Activated CD8-positive, alpha-beta T cell treated with anti-CD3 and anti-CD28 coated beads for 36 hours (primary cell): ENCODE measurements at places on chromosomes 6 and 20.

DNA sequence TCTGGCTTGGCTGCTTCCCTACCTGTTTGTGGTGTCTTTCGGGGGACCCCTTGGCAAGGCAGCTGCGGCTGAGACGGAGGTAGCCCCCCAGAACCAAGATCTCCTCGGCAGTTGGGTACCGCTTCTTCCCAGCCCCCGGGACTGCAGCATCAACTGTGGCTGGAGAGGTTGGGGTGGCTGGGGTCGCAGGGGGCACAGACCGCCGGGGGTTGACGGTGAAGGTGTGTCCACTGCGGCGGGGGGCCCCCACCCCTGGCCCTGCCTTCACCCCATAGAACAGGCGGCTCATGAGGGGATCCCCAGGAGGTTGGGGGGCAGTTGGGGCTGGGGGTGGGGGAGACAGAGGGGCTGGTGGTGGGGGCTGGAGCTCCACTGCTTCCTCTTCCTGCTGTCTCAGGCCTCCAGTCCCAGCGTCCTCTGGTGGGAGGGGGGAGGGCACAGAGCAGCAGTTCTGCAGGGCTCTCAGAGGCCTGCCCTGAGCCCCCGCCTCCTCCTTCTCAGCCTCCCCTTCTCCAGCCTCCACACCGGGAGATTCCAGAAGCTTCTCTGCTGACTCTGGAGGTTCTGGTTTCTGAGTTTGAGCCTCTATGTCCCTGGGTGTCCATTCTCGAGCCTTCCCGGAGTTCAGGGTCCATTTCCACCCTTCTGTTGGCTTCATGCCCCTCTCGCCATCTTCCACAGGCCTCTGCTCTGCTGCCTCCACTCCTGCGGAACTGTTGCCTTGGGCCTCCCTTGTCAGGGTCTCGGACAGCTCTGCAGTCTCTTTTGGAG, 1.9 kb downstream of the PPP1R18 start:
- DNase-seq, result peak; percentile 83

- peak; percentile 62 for DNase-seq
These were observed 632 bp downstream of the CGAS start for GRCh38 chr6:73451223-73452106.

DNA sequence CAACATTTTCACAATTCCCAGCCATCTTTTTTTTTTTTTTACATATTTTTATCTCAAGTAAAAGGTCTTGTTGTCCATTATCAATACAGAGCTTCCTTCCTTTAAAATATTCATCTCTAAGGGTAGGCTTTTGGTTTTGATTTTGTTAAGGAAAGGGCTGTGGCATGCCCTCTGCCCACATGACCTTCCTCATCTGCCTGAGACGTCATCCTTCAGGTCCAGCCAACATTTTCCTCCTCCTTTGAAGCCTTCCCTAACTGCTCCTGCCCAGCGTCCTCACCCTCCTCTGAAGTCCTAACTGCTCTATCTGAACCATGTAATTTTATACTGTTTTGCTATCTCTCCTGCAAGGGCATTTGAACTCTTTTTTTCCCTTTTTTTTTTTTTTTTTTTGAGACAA, 73.9 kb upstream of the TGM3 start:
- DNase-seq, result no peak

DNA sequence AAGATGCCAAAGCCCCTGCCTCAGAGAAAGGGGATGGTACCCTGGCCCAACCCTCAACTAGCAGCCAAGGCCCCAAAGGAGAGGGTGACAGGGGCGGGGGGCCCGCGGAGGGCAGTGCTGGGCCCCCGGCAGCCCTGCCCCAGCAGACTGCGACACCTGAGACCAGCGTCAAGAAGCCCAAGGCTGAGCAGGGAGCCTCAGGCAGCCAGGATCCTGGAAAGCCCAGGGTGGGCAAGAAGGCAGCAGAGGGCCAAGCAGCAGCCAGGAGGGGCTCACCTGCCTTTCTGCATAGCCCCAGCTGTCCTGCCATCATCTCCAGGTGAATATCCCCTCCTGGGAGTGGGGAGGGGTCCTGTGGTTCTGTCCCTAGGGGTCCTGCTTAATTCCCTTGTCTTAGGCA, 1.1 kb downstream of the MYLK2 start:
- no peak for DNase-seq

GRCh38 chr6:84093441-84094435, 60.2 kb downstream of the MRAP2 start:
- no peak for DNase-seq

GRCh38 chr6:144590532-144590931, 305.4 kb downstream of the UTRN start:
- no peak for DNase-seq

- peak; percentile 79 for DNase-seq
These were observed 176.7 kb downstream of the BMP7 start for GRCh38 chr20:57089699-57090144.

DNA sequence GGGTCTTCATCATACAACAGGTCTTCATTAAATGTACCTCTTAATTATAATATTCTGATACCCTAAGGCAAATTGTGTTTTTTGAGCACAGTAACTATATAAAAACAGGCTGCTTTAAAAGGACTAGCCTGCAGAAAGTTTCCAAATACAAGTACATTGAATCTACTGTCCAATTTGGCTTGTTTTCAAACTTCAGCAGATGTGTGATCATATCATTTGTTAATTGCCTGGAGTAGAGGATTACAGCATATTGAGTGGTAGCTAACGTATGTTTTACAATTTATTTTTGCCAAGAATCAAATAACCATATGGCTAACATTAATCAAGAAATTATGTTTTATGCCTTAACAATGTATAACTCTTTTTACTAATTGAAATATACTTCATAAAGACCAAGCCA, 12.6 kb downstream of the TINAG start:
- no peak for DNase-seq

GRCh38 chr20:24731312-24731711, 217.8 kb upstream of the CST7 start:
- DNase-seq, result no peak

DNA sequence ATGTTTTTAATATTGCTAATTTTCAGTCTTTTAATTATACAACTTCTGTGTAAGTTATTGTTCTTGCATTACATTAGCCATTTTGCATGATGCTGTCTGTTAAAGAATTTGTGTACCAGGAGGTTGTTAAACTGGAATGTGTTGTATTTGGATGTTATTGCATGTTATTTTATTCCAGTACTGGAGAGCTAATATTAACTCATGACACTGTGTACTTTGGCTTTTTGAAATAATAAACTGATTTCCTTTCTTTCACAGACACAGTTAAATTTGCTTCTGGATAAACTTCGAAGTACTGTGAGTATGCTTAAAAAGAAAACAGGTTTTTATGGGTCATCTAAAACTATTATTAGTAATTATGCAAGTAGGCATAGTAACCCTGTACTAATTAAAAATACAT, 121.3 kb downstream of the MYO6 start:
- DNase-seq, result no peak

- DNase-seq, result no peak
These were observed 60.0 kb upstream of the MTRF1L start for GRCh38 chr6:153062516-153062915.

GRCh38 chr6:24798740-24799540, at the start of gene ARMH2:
ARMH2 (minus strand) TSS chr6:24798917; CDS start chr6:24798857, 60 bp downstream.
- DNase-seq, result no peak

DNA sequence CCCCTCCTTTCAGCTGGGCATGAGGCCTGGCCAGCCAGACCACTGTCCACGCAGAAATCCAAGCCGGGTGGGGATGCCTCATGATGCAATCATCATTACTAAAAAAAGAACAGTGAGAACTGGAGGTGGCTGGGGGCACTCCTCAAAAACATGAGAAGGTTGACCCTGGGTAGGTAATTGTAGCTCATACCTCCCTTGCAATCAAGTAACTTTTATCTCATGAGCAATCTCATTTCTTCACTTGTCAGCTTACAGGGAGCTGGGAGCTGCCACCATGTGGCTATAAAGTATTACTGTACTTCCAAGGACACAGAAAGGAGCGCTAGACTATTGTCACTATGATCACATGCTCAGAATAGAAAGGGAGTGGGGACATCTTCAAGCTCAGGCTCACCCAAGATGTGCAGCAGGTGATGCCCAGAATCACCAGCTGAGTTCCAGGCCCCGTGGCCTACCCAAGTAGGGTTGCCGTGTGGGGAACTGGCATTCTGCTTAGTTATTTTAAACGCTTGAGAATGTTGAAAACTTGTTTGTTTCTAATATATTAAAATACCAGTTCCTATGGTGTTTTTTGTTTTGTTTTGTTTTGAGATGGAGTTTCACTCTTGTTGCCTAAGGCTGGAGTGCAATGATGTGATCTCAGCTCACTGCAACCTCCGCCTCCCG, 3.0 kb upstream of the CDH26 start:
- no peak for DNase-seq

DNA sequence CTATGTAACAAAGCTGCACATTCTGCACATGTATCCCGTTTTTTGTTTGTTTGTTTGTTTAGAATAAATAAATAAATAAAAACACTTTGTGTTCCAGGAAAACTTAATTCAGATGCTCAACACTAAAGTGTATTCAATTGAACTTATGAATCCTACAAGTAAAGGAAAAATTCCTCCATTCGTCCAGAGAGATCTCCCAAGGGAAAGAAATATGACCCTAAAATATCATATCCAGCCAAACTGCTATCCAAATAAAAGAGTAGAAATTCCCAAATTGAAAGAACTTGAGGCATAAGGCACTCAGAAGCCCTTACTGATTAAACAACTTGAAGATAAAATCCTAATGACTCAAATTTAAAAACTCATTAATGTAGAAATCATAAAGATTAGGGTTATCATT, 90.4 kb downstream of the MOXD1 start:
- no peak for DNase-seq

DNA sequence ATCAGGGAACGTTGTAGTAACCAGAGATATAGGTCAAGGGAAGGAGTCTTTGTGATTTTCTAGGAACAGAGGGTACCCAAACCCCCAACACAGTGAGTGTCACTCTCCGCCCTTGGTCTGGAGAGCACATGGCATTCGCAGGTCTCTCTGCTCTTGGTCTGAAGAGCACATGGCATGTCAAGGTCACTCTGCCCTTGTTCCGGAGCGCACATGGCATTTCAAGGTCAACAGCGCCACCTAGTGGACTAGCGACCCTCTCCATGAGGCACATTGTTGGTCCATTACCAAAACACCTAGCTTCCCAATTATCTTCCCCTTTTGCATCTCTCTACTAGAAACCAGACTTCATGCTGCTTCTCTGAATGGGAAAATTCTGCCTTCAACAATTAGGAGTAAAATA, 260.0 kb downstream of the C6orf118 start:
- DNase-seq, result peak; percentile 54

- peak; percentile 14 for DNase-seq
These were observed at the start of gene CST3 for GRCh38 chr20:23637282-23638221. CST3 (minus strand) TSS chr20:23637955; CDS start chr20:23637862, 93 bp downstream.

GRCh38 chr6:61841958-61842357, 444.1 kb downstream of the KHDRBS2 start:
- no peak for DNase-seq

GRCh38 chr20:34083137-34083536, 28.9 kb downstream of the EIF2S2 start:
- no peak for DNase-seq

DNA sequence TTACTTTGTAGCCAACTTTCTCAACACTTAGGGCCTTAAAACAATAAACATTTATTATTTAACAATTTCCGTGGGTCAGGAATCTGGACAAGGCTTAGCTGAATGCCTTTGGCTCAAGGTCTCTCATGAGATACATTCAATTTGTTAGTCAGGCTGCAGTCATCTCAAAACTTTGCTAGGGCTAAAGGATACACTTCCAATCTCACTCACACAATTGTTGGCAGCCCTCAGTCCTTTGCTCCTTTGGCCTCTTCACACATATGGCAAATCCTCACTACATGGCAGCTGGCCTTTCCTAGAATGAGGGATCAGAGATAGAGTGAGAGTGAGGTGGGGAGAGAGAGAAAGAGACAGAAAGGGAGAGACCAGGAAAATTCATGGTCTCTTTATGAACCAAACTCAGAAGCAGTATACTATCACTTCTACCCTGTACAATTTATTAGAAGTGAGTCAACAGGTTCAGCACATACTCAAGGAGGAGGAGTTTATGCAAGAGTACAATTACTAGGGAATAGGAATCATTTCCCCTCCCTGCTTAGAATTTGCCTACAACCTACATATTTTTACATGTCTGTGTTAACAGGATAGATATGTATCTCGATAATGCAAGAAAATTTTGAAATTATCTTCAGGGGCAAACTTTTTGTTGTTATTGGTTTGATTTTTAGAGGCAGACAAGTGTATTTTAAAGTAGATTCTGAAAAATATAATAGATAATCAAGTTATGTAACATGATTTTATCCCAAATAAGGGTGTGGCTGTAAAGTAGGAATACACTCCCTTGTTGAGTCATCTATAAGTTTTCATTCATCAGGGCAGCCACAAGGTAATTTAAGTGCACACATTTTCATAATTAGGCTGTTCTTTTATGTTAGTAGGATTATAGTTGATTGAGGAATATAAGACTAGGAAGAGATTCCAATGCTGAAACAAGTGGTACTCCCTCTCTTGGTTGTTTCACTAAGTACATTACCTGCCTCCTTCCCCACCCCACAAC, 85.9 kb upstream of the HMGCLL1 start:
- no peak for DNase-seq

DNA sequence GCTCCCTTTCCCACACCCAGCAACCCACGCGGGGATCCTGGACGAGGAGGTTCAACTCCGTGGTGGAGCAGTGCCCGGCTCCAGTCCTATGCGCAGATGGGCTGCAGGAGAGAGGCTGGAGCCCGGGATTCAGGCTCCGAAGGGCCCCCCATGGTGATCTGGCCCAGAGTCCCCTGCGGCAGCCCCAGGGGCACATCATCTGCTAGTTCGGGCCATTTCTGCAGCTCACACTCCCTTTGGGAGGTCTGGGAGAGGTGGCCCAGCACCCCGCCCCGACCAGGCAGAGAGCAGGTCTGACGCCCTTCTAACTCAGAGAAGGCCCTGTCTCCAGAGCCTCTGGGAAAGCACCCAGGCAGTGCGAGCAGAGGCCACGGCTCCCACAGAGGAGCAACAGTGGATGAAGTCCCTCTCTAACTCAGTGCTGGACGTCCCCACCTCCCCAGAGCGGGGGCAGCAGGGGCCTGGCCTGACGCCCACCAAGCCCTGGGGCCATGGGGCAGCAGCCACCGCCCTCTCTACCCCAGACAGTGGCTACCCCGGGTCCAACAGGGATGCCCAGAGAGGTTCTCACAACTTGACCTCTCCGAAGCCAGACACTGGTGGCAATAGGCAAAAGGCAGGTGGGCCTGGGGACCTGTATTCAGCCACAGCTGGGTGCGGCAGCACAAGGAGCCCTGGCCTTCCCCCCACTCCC, 3.3 kb downstream of the KCNQ2 start:
- DNase-seq, result no peak
